CD4-positive, alpha-beta T cell treated with Interleukin-4 for 1 hour (primary cell): ENCODE measurements at places on chromosomes 7 and 10.

DNA sequence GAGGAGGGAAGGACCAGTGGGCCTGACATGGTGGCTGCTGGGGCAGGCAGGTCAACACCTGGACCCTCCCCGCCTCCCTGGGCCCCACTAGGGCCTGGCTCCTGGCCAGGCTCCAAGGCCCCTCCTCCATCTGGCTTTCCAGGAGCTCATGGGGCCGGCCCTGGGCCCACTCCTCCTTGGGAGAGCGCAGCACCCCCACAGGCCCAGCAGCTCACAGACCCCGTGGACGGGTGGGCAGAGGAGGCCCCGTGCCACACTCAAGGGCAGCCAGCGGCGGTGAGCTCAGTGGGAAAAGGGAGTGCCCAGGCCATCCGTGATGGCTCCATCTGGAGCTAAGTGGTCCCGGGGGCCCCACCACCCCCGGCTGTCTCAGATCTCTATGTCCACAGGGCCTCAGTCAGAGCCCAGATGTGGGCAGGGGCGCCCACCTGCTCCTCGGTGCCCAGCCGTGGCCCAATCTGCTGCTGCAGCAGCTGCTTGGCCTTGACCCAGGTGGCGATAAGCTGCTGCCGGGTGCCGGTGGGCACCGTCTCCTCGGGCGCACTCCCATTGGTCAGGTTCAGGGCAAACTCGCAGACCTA lies 32.8 kb downstream of the CFAP46 start:
- DNase-seq: no peak

- no peak for DNase-seq
Measured at GRCh38 chr10:110045772-110046171, 38.0 kb downstream of the ADD3 start.

DNA sequence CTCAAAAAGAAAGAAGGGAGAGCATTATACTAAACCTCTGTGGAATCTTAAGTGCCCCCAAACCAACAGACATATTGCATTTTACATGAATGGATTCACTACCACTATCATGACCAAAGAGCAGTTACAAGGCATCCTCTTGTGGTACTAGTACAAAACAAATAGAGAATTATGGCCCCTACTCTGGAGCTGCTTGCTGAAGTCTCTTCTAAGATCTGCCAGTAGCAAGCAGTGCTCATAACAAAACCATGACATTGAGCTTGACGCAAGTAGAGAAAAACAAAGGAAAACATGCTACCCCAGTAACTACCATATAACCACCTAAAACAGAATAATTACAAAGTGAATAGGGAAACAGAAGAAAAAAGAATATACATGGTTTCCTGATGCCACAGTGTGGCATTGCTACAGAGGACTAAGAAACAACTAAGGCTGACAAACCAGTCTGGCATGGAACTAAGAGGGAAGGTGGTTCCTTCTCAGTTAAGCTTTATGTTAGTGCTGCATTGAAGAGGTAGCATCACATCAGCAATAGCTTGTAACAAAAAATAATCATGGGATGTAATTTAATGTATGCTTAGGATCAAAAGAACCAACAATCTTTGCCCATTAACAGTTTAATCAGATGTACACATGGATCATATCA lies 150.2 kb upstream of the AGR3 start:
- no peak for DNase-seq

GRCh38 chr7:70033226-70033625 lies 435.0 kb downstream of the AUTS2 start:
- no peak for DNase-seq

- DNase-seq: no peak
Measured at GRCh38 chr7:77995717-77996116, 197.1 kb downstream of the PHTF2 start.

DNA sequence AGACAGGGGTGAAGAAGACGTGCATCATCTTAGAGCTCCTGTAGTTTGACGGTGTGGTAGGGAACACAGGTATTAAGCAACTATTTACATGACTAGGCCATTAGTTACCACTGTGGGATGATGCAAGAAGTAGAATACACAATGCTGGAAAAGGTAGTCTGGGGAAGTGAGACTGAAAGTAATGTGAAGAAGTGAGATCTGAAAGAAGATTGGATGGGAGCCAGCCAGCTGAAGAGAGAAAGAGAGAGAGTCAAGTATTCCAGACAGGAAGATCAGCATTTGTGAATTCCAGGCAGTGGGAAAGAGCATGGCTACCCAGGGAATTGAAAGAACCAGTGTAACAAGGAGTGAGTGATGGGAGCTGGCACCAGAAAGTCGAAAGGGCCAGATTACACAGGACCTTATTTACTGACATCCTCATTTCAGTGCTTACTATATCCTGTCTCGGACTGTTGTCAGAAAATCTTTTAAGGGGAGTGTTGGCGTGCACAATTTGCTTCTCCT lies 4.0 kb upstream of the CFAP58 start:
- no peak for DNase-seq

GRCh38 chr10:17001297-17001744 lies 128.3 kb downstream of the CUBN start:
- no peak for DNase-seq

DNA sequence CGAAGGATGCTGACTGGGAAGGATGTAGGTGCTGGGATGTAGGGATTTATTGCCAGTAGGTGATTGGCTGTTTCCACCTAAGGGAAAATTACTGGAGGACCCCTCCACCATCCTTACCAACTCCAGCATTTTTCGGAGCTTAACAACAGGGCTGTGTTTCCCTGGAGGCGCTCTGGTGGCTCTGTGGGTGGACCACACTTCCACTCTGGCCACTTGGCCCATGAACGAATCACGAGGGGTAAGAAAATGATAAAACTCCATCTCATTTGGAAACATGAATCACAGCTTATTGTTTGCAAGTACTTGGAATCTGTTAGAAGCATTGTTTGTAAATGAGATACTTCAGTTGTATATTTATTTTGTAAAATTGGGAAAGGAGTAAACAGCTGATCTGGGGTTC lies 3.0 kb downstream of the DOCK1 start:
- DNase-seq: no peak

GRCh38 chr7:101856473-101857357 lies 39.3 kb downstream of the CUX1 start:
- peak; percentile 87 for DNase-seq

GRCh38 chr7:158030566-158030965 lies 557.1 kb downstream of the PTPRN2 start:
- no peak for DNase-seq

DNA sequence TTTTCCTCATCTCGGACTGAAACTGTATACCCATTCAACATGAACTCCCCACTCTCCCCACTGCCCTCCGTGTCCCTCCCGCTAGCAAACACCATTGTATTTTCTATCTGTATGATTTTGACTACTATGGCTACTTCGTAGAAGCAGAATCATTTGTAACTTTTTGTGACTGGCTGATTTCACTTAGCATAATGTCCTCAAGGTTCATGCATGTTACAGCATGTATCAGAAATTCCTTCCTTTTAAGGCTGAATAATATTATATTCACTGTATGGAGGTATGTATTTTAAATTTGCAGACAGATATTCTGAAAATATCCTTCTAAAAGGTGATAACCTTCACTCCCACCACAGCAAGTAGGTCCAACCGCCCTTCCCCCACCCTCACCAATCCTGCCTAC lies 42.9 kb upstream of the MMD2 start:
- DNase-seq: no peak

DNA sequence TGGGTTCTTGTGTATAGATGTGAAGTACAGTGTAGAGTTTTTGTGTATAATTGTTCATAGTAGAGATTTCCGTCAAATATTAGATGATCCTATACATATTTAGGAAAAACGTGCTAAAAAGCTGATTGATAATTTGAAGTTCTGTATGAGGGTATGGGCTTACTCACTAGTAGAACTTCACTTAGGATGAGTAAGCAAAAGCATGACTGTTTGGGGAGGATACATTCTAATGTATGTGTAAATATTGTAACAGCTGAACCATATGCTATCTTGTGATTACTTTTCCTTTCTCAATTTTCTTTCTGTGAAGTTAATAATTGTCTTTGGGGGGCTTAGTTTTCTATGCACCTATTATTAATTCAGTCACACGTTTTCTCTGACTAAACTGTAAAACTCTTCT lies 53.2 kb upstream of the PDK4 start:
- no peak for DNase-seq

DNA sequence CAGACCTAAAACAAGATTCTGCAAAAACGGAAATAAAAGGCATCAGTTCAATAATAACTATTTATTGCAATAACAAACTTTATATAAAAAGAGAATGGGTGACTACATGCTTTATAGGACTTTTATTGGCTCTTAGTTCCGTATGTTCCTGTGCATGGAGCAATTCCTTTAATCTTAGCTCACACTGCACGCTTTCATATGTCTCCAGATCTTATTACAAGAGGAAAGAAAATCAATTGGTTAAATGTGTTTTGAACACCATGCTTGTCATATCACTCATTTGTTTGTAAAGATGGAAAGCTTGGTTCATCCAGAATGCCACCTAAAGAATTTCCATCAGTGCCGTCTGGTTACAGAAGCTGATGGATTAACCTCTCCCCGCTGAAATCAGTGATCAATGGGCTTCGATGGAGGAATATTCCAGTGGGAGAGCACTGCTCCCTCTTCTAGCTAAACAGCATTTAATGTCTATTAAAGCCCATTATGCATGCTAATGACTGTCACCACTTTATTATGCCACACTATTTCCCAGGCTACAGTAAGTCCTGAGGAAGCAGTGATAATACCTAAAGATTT lies 210.3 kb downstream of the GLI3 start:
- DNase-seq: no peak

- DNase-seq: peak; percentile 63
Measured at GRCh38 chr7:131424219-131424822, 96.6 kb downstream of the MKLN1 start.

GRCh38 chr10:82981137-82981723 lies 1106.2 kb downstream of the NRG3 start:
- DNase-seq: no peak

- DNase-seq: peak; percentile 12
Measured at GRCh38 chr10:128059266-128059981, 66.8 kb downstream of the MKI67 start.

DNA sequence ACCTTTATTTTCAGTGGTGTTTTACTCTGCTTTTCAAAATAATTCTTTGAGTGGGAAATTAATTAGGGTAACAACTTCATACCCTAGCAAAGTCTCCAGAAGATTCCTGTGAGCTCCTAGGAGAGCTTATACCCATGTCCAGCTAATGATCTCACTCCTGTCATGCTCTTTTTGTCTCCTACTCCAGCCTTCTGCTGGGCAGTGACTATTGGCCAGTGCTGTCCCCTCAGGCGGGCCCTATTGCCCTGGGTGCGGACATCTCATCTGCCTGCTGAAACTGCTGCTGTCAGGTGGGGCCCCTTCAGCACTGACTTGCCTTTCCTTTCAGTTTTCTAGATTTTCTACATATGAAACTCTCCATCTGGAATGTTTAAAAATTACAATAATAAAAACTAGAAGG lies 80.3 kb downstream of the EBLN1 start:
- no peak for DNase-seq

DNA sequence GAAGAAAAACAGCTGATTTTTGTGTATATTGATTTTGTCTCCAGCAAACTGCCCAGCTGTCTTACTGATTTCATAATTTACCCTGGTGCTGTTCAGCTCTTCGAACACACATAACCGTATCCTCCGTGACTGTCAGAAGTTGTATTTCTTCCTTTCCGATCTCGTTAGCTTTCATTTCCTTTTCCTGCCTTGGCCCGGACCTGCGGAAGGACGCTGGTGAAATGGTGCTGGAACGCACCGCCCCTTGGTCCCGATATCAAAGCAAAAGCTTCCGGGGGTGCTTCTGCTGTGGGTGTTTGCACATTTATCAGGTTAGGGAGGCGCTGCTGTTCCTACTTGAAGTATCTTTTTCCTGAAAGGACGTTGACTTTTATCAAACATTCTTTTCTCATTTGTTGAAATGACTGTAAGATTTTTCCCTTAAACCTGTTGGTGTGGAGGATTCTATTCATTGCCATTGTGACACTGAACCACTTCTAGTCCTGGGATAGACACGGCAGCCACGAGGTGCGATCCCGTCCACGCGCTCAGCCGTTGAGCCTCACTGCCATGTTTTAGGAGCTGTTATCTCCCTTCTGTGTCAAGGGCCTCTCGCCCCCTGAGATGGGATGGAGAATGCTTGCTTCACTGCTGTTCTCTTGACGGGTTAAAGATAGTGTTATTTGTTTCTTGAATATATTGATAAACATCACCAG lies 72.6 kb downstream of the FOXL3 start:
- peak; percentile 59 for DNase-seq

DNA sequence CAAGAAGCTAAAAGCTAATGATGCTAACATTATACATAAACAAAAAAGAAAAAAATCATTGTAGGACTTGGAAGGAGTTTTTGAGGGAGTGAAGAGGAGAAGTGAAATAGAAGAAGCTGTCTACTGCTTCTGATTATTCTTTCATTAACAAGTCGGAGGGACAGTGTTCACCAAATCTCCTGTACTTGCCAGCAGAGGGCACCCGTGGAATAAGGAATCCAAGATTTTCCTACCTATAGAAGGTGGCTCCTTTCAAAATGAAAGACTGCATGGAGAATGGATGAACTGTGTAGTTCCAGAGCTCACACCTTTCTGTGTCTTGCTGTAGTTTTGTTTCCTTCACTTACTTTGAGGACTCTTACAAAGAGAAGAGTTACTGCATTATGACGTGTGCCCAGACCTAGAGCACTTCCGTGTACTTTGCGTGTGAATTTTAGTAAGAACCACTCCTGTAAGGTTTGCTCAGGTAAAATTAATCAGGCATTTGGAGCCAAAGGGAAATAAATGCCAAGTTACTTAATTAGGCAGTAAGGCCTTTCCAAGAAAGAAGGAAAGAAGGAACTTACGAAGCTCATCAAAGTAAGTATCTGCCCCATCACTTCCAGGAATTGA lies 145.1 kb downstream of the SEMA3D start:
- no peak for DNase-seq

GRCh38 chr7:98322331-98323270 lies 41.1 kb downstream of the BRI3 start:
- DNase-seq: no peak

DNA sequence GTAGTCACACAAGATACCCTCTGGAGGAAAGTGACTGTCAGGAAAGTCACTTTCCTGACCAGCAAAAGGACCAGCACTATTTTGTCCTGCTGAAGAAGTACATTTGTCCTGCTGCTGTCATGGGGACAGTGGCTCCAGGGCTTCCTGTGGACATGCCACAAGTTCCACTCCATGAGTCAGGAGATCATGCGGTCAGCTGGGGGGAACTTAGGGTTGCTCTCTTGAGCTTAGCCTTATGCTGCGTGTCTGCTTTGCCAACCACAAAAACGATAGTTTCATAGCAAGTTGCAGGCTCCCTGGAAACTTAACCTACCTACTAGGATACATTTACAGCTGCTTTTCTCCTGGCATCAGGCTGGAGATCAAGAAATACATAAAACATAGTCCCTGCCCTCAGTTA lies 19.8 kb upstream of the ALOX5 start:
- DNase-seq: no peak
